ENCODE measurements at places on chromosomes 4 and X.

DNA sequence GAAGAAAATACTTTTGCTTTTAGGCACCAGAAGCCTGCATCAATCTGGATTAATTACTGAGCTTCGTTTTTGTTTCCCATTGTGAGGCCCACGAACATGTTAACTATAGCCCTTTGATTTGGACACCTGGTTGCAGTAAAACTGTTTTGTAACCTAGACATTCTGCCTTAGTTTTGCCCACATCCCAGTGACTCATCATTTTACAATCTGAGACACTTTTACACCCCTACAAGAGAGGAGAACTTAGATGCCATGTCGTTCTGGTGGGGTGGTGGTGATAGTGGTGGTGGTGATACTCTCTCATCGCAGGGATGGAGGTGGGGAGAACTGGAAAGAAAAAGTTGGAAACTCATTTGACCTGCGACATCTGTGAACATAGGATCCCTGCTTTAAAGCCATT is 1257.2 kb downstream of the ADGRL3 start:
- no peak for DNase-seq

DNA sequence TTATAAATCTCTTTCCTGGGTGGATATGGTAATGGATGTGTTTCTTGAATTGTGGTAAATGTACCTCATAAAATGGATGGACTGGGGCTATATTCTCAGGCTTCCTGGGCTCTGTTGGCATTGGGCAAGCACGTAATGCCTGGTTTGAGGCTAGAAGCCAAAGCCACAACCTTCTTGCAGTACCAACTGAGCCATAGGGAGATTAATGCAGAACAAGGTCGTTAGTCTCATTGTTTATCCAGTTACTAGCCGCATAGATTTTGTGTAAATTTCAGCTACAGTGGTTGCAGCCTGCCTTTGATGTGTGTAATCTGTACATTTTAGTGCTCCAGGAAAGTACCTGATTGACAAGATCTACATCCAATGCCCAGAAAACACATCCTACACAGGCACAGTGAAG is 7.2 kb upstream of the LEF1 start:
- DNase-seq: no peak

- no peak for DNase-seq
These were observed 166.6 kb upstream of the TBL1X start for GRCh38 chrX:9298221-9298620.

GRCh38 chr4:101326576-101326975 is 20.8 kb downstream of the PPP3CA start:
- DNase-seq: no peak

DNA sequence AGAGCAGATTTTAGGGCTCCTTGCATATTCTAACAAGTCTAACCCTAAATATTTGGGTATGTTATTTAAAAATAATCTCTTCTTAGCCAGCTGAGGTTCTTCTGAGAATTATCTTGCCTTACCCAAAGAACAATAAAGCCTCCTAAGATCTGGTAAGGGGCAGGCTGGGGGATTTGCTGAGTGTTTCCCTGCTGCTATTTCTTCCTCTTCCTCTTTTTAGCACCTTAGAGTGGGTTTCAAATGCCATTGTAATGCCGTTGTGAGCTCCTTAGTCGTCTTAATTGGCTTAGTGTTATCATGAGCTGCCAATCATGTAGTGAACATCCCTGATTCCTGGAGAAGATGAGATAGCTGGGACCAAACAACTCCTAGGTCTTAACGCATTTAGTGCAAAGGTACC is 15.4 kb downstream of the STOX2 start:
- DNase-seq: no peak

GRCh38 chr4:128315756-128316520 is 28.3 kb upstream of the PGRMC2 start:
- no peak for DNase-seq

DNA sequence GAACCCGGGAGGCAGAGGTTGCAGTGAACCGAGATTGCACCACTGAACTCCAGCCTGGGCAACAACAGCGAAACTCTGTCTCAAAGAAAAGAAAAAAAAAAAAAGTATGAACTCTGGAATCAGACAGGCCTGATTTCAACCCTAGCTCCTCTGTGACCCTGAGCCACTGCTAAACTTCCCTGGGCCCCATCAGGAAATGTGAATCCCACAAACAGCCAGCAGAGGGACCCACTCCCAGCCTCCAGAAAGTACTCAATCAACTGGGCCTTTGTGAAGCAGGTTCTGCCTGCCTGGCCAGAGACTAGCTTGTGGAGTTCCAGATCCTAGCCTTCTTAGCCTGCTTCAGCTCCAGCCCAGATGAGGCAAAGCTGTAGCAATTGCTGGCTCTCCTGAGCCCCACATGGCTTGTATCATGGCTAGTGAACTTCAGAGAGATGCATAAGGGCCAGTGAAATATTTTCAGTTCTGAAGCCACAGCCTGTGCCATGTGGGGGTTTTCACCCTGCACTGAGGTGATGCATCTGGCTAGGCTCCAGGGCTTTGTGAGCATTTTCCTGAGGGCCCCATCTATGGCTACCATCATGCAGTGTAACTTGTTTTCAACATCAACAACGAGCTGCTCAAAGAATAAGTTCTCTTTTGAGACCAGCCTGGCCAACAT is 7.2 kb upstream of the IDS start:
- DNase-seq: no peak

- DNase-seq: no peak
These were observed 244.1 kb downstream of the GPC3 start for GRCh38 chrX:133741303-133741702.

GRCh38 chrX:133745349-133745748 is 240.0 kb downstream of the GPC3 start:
- no peak for DNase-seq

GRCh38 chrX:133215017-133215416 is 3.1 kb downstream of the TFDP3 start:
- DNase-seq: no peak
